Stimulated activated CD4-positive, alpha-beta T cell treated with anti-CD3 and anti-CD28 coated beads, TNF-alpha, amount 100 ng/mL, for 4 hours (primary cell): ENCODE measurements at places on chromosomes 5 and 9.

- no peak for DNase-seq
These were observed 29.6 kb downstream of the ADRB2 start for GRCh38 chr5:148856009-148856367.

GRCh38 chr9:81474125-81474524, 215.2 kb downstream of the TLE1 start:
- DNase-seq: no peak

DNA sequence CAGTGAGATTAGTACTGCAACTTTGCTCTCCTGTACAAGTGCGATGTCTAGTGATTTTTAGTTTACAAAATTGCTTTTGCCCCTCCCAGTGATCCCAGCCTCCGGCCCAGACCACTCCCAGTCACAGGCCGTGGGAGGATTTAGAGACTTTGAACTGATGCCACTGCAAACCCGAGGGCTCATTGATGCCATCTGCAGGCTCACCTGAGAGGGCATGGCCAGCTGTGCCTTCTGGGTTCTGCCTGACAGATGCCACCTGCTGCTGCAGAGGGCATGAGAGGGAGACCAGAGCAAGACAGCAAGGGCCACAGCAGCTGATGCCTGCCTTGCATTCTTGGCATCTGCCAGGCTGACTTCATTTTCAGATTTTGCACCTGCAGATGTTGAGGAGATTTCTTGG, 593.8 kb downstream of the CDK5RAP2 start:
- DNase-seq: no peak

DNA sequence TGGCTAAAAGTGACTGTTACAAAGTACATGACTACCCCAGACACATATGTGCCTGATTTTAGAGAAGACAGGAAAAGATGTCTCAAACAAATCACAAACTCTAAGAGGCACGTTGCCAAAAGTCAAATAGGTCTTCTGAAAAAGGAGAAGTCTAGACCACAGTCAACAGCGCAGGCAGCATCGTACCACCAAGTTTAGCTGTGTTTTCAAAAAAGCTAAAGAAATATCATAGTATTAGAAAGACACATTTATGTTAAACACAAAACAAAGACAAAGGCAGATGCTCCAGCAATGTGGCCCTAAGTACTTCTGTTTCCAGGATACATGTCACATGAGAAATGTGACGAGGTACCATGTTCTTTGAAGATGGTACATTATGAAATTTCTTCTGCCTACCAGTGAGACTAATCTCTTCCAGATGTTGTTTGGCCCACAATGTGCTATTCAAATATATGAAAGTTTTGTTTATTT, 43.5 kb downstream of the LPAR1 start:
- DNase-seq: no peak

GRCh38 chr9:119487118-119487827, 118.0 kb upstream of the BRINP1 start:
- DNase-seq: no peak

DNA sequence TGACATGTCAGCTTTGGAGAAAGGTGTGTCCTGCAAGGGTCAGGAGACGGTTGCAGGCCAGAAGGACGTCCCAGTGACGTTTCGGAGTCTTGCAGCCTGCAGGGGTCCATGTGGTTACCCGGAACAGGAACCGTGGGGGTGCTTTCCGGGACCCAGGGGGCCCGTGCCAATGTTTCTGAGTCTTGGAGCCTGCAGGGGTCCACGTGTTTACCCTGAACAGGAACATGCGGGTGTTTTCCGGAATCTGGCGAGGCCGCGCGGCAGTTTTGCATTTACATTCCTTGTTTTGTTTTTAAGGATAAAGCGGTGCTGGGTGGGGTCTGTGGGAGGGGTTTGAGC, 30.6 kb downstream of the NKD2 start:
- DNase-seq: no peak

GRCh38 chr9:76401580-76402354, 7.5 kb upstream of the RFK start:
- no peak for DNase-seq

GRCh38 chr9:130206579-130206978, 34.4 kb downstream of the NCS1 start:
- no peak for DNase-seq

GRCh38 chr5:139968547-139969261, 74.4 kb downstream of the NRG2 start:
- peak; percentile 74 for DNase-seq

DNA sequence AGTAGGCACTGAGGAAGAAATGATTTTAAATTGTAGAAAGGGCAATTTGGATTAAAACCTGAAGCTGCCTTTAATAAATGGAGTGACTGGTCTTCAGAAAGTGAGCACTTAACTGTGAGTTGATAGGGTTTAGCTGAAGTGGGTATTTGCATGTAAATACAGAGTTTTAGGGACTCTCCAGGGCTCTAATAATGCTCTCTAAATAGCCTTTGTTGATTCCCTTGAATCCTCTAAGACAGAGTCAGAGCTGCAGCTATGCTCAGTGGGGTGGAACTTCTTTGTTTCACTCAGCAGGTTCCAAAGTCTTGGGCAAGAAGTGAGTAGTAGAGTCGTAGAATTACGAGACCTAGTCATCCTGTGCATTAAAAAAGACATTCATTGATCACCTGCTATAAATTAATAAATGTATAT, 21.4 kb downstream of the GLRA1 start:
- DNase-seq: no peak

- no peak for DNase-seq
These were observed 15.4 kb upstream of the RANBP17 start for GRCh38 chr5:170846416-170846815.

DNA sequence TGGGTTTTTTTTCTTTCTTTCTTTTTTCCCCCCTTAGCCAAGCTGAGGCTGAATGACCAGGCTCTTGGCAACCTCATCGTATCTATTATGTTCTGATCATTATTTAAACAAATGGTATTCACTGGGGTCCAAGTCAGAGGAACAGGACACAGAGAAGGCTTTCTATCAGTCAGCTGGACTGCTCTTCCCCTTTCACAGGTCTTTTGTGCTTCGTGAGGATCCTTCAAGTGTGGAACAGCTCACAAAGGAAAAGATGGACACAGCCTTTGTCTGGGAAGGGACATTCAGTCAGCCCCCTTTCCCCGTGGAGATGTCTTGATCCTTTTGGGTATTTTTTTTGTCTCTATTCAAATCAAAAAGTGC, 54.2 kb upstream of the DPYSL3 start:
- DNase-seq: no peak
